H1 (cell line): ENCODE measurements at places on chromosomes 5 and 9. TPM values are rescaled to one million over a fixed set of nuclear protein-coding genes. Genes with fewer than 3 reads are reported as not detected.

BAG1 gene
- 59.8 and 61.5 TPM in 2 replicates for total RNA-seq

ZFP37 gene
- total RNA-seq, result 4.4 and 5.1 TPM in 2 replicates

FCN1 gene
- not detected in 2 replicates for total RNA-seq

TYRP1 gene
- total RNA-seq, result not detected in 2 replicates

LHX6 gene
- 1.2 and 1.9 TPM in 2 replicates for total RNA-seq

DNA sequence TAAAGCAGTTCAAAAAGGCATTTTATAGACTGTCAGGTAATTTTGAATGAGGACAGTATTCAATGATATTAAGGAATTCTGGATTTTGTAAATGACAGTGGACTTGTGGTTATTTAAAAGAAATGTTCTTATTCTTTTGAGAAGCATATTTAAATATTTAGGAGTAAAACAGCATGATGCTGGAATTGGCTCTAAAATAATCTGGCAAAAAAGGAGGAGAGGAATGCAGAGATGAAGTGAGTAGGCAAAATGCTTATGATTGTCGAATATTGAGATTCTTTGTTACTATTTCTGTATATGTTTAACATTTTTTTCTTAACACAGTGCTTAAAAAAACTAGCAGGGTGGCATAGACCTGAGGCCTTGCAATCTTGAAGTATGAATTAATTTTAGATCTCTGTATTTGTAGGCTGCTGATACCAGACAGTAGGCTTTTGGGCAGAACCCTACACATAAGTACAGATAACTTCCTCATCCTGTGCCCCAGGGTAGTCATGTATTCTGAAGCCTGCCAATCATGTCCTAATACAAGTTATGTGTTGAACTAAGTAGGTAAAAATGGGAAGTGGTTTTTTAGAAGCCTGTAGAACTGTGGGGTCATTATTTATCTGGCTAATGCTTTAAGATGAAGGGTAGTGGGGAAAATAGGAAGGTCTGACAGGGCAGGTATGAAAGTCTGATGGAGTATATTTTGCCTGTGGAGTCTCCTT, 9.4 kb downstream of the CD180 start:
- no peak for DNase-seq

DNA sequence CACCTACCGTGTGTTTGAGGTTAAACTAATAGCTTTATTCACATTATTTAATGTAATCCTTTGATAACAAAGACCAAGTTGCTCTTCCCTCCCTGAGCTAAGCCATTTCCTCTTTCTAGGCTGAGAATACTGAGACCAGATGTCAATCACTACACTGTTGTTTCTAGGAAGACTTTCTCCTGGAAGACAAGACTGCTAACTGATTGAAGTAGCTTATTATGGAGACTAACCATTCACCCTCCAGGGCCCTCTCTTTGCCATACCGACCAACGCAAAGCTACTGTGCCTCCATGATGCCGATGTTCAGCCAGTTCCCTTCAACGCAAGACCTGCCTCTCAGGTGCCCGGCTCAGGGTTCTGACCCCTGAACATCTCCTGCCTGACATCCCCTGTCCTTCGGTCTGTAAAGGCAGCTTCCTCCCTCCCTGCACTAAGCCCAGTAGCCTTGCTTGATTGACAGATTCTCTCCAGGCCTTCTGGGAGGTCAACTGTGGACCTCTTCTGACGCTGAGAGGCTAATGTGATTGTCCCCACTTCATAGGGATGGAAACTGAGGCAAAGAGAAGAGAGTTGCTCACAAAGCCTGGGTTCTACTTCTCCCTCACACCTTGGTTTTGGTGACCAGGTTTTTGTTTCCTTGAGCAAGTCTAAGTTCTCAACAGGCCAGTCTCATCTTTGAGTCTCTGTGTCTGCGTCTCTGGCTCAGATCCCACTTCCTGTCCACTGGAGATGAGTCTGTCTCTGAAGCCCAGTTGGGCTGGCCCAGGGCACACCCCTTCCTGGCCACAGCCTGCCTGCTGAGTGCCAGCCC, 259.7 kb upstream of the IRX2 start:
- peak; percentile 10 for DNase-seq

- no peak for DNase-seq
Measured at GRCh38 chr5:54251981-54252380, 58.4 kb downstream of the ARL15 start.

GRCh38 chr5:150577378-150578139, 62.9 kb upstream of the SYNPO start:
- no peak for DNase-seq

DNA sequence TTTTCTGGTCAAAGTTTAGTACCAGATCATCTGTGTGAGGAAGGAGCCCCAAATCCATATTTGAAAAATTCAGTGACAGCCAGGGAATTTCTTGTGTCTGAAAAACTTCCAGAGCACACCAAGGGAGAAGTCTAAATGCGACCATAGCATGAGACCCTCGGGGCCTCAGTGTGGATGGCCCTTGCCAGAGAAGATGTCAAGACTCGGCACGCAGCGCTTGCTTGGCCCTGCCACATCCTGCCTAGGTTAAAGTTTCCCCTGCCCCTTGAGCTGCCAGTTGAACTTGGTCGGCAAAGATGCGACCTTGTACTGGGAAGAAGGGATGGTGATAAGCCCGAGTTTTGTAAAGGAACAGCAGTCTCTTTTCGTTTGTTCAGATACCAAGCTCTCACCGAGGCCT, 65.8 kb downstream of the IL31RA start:
- no peak for DNase-seq

- peak; percentile 41 for DNase-seq
Measured at GRCh38 chr5:154221371-154221896, 30.9 kb downstream of the GALNT10 start.

GRCh38 chr9:71306134-71306533, 184.7 kb upstream of the TRPM3 start:
- DNase-seq, result no peak

DNA sequence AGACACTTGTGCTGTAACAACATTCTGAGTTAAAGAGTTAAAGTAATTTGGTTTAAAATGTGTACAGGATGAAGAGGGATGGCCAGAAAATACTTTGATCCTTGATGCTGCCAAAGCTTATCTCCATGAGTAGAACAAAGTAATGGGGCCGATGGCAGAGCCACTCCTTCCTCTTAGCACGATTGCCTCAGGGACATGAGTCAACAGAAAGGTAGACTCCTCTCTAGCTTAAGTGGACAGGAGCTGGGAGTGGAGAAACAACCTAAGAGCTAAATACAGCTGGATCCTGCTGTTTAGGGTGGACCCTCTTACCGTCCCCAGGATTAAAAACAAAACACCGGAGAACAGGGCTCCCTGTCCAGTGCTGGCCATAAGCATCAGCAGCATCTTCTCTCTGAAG, 267.3 kb downstream of the IRX1 start:
- DNase-seq, result no peak
